ENCODE measurements at places on chromosomes 11 and 22. TPM values are rescaled to one million over a fixed set of nuclear protein-coding genes. Genes with fewer than 3 reads are reported as not detected.

GPHA2 gene
- not detected for total RNA-seq

GAB4 gene
- total RNA-seq: not detected

OR56A1 gene
- total RNA-seq: 0.13 TPM

DNA sequence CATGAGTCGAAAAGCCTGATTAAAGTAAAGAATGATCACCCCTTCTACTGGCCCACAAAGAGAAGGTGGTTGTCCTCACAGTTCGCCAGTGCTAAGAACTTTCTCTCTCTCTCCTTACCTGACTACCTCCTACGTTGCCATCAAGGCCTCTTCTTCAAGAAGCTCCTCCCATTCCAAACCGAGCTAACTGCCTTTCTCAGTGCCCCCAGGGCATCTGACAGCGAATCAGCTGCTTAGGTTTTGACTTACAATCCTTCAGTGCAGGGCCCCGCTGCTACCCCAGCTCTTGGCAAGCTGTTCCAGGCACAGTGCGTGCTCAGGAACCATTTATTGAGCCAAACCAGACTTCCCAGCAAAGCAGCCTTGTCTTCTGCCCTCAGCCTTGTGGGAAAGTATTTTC, 5.8 kb downstream of the VSTM5 start:
- DNase-seq: no peak

DNA sequence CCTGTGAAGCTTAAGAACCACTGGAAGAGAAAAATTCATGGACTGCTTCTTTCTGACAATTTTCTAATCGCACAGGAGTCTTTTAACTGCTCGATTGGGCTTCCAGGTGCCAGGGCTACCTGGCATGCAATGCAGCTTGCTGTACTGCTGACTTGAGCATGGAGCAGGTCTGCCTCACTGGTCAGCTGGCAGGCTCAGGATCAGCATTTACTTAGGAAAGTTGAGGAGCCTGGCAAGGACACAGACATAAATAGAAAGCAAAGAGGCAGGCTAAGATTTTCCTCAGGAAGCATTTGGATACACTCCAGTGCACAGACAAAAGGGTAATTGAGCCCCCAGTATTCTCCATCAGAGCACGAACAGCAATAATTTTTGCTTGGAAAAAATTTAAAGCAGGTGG, 163.5 kb downstream of the CSNK2A3 start:
- no peak for DNase-seq

GRCh38 chr11:7516475-7516874, 2.7 kb downstream of the PPFIBP2 start:
- no peak for DNase-seq

- no peak for DNase-seq
These were observed 6.1 kb downstream of the SMIM45 start for GRCh38 chr22:41957941-41958556.

DNA sequence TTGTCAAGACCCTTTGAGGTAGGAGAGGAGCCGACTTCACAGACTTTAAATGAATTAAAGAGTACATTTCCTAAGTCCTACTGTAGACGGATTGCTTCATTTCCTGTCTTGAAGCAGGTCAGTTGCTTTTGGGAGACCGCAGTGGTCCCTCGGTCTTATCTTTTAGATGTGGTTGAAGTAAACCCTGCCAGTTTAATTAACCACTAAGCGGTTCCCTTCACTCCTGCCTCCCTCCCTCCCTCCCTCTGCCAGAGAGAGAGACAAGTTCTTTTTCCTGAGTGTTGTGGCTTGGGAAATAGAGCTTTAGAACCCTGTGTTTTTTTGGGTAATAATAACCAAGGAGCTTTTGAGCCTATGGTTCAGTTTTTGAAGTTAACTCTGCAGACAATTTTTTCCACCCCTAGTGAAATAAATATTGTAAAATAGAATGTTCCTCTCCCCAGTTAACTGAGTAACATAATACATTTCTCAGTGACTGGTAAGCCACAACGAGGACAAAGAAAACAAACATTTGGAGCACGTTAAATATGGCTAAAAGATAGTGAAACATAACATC, 147.5 kb downstream of the LDLRAD3 start:
- no peak for DNase-seq

- no peak for DNase-seq
These were observed 64.4 kb downstream of the FAM76B start for GRCh38 chr11:95725196-95725595.

GRCh38 chr11:114348200-114349191, 51.8 kb downstream of the C11orf71 start:
- DNase-seq: no peak

DNA sequence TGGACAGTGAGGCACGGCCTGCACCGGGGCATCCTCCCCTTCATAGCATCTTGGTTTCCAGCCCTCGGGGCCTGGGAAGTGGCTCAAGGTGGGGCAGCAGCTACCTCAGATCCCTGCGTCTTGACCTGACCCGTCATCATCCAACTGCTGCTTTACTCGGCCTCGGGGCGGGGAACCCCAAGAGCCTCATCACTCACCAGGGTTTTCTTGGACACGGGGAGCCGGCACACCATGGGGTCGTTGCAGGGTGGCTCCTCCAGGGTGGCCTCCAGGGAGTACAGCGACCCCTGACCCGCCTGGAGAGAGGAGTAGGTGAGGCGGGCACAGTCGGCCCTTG, 651 bp downstream of the CTSF start:
- no peak for DNase-seq

DNA sequence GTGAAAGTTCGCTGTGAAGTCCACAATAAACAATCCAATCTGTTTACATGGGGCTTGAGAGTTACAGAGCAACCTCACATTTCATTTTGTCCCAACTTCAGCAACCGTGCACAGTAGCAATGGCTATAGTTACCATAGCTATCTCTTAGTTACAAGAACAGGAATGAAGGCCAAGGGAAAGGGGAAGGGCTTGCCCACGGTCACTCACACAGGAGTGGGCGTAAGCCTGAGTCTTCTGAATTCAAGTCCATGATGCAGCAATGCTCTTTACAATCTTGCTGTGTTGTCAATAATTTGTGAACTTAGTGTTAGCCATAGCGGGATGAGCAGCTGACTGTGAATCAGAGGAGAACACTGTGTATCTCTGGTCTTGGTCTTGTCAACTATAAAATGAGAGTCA, 102.9 kb downstream of the ADAMTS15 start:
- no peak for DNase-seq

DNA sequence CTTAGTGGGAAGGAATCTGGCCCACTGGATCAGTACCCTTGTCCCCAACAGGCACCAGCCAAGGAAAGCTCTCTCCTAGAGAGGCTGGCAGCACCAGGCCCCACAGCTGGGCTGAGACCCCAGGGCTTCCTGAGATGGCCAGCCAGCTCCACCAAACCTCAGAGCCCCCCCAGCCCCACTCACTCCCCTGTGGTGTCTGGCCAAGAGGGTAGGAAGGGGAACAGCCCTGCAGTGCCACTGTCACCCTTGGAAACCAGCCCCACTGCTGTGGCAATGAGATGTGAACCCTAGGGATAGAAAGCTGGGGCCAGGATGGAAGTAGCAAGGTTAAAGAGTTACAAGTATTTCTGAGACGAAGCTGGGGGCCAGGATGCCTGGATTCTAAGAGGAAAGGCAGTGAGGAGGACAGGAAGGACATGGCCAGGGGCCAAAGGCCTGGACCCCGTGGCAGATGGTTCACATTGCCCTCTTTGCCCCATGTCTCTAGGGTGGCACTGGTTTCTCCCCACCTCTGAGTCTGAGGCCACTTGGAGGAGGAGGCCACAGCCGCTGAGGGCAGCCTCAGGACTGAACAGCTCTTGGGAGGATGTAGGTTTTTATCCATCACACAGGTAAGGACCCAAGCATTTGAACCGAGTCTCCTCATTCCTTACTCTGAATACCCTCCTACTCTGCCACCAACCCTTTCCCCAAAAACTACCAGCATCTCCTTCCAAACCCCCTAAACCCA, 28.8 kb downstream of the NRXN2 start:
- no peak for DNase-seq

All from mesothelial cell of epicardium (in vitro differentiated cells).